ENCODE measurements at places on chromosomes 1 and 21.

DNA sequence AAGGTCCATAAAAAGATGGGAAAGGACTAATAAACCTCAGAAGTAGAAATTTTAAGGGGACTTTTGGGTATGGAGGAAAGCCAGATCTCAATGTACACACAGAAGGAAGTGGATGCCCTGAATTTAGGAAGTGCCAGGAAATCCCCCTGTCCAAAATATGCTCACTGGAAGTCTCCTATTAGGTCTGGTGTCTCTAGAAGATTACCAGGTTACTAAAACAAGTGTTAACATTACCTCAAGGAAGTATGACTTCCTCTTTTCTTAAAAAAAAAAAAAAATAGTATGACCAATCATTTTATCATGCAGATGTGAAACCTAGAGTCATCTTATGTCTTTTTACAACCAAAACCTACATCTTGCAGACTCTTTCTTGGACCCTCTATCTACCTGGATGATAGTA, 30.7 kb downstream of the CD58 start:
- H3K27ac ChIP-seq, result no peak overlapping the region
- H3K27me3 ChIP-seq, result no peaks in the 10 kb centered on the region
- DNase-seq, result no peak
- peaks cover 6% of the 10 kb centered on the region for H3K36me3 ChIP-seq

- DNase-seq, result no peak
- no peak overlapping the region for H3K27ac ChIP-seq
- H3K36me3 ChIP-seq, result no peaks in the 10 kb centered on the region
- no peaks in the 10 kb centered on the region for H3K27me3 ChIP-seq
- H3K4me3 ChIP-seq, result no peak overlapping the region
These were observed 5.6 kb downstream of the GNG12 start for GRCh38 chr1:67827688-67828087.

DNA sequence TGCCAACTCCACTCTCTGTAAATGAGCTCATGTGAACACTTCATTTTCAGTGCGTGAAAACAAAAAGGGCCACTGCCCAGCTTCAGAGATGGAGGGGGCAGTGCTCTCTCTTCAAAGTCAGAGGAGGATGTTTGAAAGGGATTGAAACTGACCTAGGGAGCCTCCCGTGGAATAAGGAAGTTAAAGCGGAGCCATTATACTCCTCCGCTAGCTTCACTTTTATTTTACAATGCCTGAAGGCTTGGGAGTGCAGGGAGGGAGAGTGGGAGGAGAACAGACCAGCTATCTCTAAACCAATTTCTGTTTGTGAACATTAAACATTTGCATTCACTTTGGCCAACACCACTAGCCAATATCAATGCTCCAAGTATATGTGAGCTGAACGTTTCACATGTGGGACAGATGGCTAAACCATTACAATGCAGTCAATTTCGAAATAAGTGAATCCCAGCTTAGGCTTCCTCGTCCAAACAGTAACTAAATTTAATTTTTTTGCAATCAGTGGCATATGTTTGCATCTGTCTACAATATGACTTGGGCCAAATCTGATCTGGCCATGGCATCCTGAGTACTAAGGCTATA, 126.9 kb downstream of the ESRRG start:
- H3K27ac ChIP-seq, result no peak overlapping the region
- H3K36me3 ChIP-seq, result no peaks in the 10 kb centered on the region
- H3K27me3 ChIP-seq, result no peaks in the 10 kb centered on the region
- no peak overlapping the region for H3K4me3 ChIP-seq

GRCh38 chr1:159951551-159951950, 2.5 kb downstream of the SLAMF9 start:
- peak; percentile 8 for DNase-seq
- H3K27ac ChIP-seq, result no peak overlapping the region
- no peaks in the 10 kb centered on the region for H3K4me1 ChIP-seq
- H3K27me3 ChIP-seq, result no peaks in the 10 kb centered on the region
- no peaks in the 10 kb centered on the region for H3K36me3 ChIP-seq
- H3K4me3 ChIP-seq, result no peak overlapping the region

- H3K27me3 ChIP-seq, result no peaks in the 10 kb centered on the region
- H3K4me1 ChIP-seq, result no peaks in the 10 kb centered on the region
- no peak overlapping the region for H3K4me3 ChIP-seq
- no peak for DNase-seq
These were observed 25.4 kb downstream of the PTPRC start for GRCh38 chr1:198664068-198664788.

DNA sequence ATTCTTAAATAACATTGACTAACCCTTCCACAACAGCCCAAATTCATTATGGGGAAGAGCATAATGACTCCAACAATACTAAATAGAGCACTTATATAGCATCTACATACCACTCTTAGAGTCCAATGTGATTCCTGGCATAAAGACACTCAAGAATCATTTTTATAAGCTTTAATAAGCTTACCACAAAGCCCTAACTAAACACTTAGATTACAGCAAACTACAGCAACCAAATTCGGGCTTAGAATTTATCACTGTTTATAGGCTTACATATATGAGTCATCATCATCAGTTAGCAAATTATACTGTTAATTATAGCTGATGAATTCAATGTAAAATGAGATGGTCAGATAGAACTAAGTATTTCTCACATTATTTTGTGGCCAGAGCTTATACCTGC, 7.3 kb downstream of the SCYL3 start:
- no peak for DNase-seq
- no peaks in the 10 kb centered on the region for H3K27me3 ChIP-seq
- no peak overlapping the region for H3K27ac ChIP-seq
- no peaks in the 10 kb centered on the region for H3K4me1 ChIP-seq

DNA sequence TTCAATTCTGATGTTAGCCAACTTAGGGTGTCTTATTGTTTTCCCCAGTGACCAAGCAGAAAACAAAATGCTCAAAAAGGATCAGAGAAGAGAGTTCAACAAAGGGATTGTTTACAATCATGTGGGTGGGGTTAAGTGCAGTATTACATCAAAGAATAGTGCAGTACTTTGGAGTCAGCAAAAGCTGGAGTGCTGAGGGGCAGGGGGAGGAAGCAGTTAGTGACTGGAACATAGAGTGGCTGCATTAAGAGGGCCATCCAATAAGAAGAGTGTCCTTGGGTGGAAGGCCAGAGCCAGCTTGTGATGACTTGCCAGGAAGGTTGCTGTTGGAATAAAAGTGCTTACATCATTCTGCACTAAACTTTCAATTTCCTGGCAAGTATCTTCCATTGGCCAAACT, 175.5 kb downstream of the CYYR1 start:
- H3K4me3 ChIP-seq, result no peak overlapping the region
- H3K4me1 ChIP-seq, result no peaks in the 10 kb centered on the region
- H3K27ac ChIP-seq, result no peak overlapping the region
- H3K36me3 ChIP-seq, result no peaks in the 10 kb centered on the region
- H3K27me3 ChIP-seq, result no peaks in the 10 kb centered on the region
